SW480 (cell line): ENCODE measurements at places on chromosomes 7 and 10.

DNA sequence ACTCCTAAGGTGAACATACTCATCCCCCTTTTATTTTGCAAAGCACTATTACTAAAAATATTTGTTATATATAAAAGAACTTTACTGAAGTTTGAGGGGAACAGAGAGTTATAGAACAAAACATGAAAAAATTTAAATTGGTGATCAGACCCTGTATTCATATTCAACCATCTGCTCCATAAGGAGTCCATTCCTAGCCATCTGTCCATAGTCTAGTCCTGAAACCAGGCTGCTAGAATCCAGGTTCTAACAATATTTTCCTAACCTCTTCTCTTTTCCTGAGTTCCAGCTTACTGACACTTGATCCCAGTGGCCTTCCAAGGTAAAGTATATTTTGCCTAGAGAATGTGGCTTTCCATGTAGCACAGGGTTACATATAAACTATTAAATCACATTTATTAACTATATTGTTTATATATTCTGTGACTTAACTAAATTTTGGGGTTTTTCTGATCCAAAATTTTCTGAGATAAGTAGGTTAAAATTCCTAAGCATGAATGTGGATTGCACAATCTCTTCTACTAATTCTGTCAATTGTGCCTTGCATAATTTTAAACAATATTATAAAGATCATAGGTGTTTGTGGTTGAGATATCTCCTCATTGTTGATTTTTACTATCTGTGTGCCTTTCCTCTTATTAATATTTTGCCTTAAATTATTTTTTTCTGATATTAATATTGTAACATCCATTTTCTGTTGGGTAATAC, 137.6 kb upstream of the MAGI2 start:
- no peak for DNase-seq

DNA sequence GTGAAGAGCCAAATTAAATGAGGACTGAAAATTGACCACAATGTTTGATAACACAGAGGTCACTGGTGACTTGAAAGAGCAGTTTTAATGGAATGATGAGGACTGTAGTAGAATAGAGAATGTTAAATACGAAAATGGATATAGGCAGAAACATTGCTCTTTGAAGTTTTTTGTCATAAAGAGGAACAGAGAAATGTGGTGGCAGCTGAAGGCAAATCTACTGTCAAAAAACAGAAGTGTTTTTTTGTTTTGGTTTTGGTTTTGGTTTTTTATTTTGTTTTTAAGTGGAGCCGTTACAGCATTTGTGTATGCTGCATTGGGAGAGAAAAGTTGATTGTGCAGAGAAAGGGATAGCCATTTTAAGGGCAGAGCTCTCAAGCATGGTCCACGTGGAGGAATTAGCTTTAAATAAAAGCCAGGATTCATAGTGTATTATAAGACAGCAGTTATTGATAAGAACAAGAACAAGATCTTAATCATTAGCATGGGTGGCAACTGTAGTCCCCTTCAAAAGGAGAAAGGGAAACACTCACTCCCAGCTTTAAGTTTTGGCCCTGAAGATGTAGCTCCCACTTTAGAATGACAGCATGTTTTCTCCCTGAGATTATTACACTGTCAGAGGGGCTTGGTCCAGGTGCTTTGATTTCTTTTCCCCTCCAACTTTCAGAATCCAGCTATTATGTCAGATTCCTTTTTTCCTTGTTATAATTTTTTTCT, 156.7 kb upstream of the BET1 start:
- DNase-seq, result peak; percentile 47

DNA sequence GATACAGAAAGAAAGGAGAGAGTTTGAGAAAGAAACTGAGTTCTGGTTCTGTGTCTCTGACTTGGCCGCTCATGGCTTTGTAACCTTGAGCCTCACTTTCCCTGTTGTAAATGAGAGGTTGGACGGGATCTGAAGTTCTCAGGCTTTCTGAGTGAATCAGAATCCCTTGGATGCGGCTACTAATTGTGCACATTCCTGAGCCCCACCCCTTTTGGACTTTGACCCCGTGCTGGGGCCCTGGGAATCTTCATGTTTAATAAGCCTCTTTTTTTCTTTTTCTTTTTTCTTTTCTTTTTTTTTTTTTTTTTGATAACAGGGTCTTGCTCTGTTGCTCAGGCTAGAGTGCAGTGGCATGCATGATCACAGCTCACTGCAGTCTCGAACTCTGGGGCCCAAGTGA, 26.9 kb downstream of the SLC25A28 start:
- DNase-seq, result peak; percentile 50

DNA sequence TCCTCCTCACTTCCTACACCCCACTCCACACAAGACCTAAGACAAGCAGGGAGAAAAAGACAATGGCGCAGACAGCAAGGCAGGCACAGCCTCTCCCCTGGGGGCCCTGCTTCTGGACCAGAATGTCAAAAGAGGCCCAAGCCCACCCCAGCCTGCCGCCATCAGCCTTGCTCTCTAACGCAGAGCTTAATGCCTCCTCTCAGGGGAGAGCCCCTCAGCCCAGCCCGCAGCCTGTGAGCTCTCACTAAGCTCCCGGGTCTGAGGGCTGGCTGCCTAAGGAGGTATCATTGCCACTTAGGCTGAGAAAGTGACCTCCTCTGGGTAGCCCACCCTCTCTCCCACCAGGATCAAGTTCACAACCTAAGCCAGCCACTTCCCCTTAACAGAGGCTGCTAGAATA, 16.7 kb downstream of the SLIT1 start:
- DNase-seq, result no peak

GRCh38 chr10:44180321-44181168, 204.4 kb downstream of the CXCL12 start:
- peak; percentile 50 for DNase-seq

- DNase-seq, result no peak
Observed at GRCh38 chr7:99790407-99790806, 6.4 kb upstream of the CYP3A4 start.

DNA sequence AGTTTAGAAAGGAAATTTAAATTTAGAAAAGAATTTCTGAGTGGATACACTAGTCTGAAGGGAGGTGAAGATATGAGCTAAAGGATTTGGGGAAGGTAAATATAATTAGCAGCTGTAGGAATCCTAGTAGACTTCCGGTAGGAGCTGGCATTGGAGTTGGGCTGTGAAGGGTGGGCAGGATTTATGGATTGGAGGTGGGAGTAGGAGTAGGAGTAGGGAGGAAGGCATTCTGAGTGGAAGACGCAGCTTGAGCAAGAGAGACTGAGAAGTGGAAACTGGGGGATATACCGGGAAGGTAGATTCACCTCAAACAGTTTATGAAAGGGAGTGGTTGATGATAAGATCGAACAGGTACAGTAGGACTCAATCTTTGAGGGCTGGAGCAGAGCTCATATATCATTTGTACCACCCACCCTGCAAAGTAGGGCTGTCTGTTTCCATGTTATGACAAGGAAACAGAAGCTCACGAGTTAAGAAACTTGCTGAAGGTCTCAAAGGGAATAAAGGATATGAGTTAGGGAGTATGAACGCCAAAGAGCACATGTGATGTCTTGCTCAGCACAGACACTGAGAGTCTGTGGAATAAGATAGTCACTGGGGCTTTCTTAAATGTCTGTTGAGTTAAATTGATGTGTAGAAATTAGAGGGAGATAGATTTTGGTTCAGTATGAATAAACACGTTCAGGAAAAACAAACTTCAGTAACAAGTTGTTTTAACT, 81.6 kb downstream of the RPS24 start:
- DNase-seq, result no peak

DNA sequence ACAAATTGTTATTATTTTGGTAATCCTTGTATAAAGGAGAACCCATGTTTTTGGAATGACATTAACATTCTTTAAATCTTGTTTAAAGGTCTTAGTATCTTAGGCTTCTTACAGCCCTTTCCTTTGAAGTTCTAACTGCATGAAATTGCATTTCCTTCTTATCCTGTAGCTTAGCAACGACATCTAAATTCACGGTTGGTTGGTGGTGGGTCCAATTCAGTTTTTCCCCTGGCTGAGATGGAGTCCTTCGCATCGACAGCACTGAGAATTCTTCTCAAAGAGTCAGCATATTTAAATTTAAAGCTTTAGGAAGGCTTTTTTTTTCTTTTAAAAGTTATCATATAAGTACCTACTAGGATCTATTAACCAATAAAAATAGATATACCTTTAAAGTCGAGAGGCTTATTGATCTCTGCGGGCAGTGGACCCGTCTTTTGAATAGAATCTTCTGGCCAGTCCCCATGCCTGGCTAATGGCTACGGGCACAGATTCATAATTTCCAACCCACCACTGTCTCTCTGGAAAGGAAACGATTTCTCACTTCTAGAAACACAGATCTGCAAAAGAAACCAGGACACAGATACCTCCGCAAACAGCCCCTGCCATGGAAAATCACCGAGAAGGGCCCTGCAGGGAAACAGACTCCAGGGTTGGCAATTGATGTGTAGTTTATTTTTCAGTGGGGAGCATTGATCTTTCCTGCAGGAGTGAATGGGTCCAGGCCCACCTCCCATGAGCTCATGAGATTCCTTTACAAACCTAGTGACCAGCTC, 63.4 kb downstream of the RAMP3 start:
- no peak for DNase-seq

DNA sequence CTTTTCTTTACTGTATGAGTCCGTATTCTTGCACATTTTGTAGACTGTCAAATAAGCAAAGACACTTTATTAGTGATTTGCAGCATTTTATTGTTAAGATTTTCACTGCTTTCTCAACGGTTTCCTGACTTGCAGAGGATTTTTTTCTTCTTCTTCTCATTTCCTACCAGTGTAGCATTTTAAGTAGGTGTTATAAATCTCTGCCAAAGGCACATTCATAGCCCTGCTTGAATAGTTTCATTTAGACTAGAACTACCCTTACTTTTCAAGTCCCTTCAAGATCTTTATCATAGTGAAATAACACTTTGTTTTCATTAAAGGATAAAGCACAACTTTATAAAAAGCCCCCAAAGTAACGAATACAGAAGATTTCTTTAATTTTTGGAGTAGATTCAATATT, 271.4 kb downstream of the TSPAN12 start:
- no peak for DNase-seq

- DNase-seq, result no peak
Observed at GRCh38 chr10:37403776-37404175, 278.4 kb downstream of the ANKRD30A start.

DNA sequence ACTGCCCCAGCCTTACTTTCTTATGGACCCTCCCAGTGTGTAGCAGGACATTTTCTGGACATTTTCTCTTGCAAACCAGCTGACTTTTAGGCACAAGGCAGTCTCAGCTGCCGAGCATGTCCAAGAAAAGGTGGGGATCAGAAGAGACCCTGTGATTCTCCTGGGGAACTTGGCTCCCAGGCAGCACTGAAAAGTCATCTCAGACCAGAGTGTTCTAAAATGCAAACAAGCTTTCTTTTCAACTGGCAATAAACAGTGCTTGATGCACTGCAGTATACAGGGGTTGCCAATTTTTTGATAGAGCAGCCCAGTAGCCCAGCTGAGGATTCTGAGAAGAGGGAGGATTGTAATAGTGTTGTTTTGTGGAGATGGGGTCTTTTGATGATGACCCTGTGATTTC, 168.0 kb upstream of the PHYHIPL start:
- no peak for DNase-seq

DNA sequence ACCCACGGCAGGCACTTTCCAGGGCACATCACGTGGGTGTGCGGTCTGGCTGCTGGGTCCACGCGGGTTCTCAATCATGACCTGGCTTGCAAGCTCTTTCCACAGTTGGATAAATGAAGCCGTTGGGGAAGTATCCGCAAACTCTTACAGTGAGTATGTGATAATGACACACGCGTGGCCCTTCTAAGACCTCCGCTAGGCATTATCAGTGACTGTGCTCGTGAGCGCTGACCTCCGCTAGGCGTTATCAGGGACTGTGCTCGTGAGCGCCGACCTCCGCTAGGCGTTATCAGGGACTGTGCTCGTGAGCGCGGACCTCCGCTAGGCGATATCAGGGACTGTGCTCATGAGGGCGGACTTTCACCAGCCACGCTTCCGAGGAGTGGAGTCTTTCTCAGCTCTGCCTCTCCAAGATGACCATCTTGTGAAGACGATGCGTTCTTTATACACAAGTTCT, 107.0 kb downstream of the WDR37 start:
- DNase-seq, result no peak

DNA sequence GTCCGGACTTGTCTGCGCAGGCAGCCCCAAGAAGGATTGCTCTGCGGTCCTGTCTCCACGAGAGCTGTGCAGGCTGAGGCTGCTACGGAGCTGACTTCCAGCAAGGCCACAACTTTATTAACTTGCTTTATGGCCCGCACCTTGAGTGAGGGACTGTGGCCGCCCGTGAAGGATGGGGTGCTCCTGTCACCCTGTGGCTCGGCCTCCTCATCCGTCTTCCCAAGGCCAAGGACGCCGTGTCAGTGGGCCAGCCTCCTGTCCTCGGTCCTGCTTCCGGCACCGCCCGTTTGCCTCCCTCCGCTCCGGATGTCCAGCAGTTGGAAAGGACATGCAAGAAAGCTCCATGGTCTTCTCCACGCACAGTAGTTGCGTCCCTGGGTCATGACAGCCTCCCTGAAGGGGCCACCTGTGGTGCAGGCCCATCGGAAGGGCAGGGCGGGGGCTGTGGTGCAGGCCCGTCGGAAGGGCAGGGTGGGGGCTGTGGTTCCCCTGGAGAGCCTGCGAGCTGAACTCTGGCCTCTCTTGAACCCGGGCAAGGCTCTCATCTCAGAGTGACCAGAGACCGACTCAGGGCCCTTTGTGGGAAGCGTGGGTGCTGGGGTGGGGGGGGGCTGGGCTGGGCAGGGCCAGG, 87.1 kb downstream of the NKX6-2 start:
- no peak for DNase-seq

- no peak for DNase-seq
Observed at GRCh38 chr10:78507510-78508160, 474.0 kb downstream of the RPS24 start.

- peak; percentile 61 for DNase-seq
Observed at GRCh38 chr7:140674899-140675701, 2.4 kb downstream of the ADCK2 start.

- no peak for DNase-seq
Observed at GRCh38 chr7:102396710-102397019, 502 bp downstream of the PRKRIP1 start.

DNA sequence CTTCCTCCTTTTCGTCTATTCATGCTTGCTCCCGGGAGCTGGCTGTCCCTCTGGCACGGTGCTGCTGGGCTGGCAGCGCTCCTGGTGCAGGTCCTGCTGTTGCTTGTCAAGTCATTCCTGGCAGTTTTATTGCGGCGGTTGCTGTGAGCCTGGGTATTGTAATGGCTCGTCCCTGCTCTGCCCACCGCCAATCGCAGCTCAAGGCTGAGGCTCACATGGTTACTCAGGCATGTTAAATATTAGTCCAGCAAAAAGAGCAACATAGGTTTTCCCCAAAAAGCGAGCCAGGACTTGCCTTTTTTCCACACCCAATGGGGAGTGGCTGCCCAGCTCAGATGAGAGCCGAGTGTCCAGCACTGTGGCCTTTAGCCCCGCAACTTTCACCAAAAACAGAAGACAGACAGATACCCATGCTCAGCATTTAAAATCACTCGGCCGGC, 492.9 kb upstream of the FOXK1 start:
- DNase-seq, result peak; percentile 54
